Heart right ventricle (tissue), 16 donors: ENCODE measurements at places on chromosomes 3 and 15. TPM values are rescaled to one million over a fixed set of nuclear protein-coding genes. Genes with fewer than 3 reads are reported as not detected.

Gene ARNT2
- 0.80 TPM for polyA plus RNA-seq

Gene MOBP
- polyA plus RNA-seq: 0.01 TPM

Gene EOMES
- polyA plus RNA-seq: 0.07 TPM

DNA sequence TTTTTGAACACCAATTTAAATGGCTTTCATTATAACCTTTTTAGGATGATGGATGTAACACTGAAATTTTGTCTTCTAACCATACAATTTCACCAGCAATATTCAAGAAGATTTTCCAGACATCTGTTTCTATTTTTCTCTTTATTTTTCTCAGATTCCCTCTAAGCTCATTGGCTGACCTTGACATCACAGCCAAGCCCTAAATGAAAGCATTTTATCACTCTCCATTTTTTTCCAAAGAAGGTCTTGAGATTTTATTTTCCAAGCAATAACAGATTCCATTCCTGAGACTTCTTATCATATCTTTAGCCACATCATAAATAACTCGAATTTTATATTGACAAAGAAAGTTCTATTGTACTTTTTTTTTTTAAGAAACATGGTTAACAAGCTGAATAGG lies 392.6 kb upstream of the THBS1 start:
- no peak for DNase-seq

- DNase-seq: no peak
Measured at GRCh38 chr3:141462176-141462859, 24.5 kb upstream of the RASA2 start.
